Heart left ventricle (tissue), 16 donors: ENCODE measurements at places on chromosomes 7 and 10.

- DNase-seq: no peak
Observed at GRCh38 chr10:119007211-119007574, 22.3 kb upstream of the NANOS1 start.

DNA sequence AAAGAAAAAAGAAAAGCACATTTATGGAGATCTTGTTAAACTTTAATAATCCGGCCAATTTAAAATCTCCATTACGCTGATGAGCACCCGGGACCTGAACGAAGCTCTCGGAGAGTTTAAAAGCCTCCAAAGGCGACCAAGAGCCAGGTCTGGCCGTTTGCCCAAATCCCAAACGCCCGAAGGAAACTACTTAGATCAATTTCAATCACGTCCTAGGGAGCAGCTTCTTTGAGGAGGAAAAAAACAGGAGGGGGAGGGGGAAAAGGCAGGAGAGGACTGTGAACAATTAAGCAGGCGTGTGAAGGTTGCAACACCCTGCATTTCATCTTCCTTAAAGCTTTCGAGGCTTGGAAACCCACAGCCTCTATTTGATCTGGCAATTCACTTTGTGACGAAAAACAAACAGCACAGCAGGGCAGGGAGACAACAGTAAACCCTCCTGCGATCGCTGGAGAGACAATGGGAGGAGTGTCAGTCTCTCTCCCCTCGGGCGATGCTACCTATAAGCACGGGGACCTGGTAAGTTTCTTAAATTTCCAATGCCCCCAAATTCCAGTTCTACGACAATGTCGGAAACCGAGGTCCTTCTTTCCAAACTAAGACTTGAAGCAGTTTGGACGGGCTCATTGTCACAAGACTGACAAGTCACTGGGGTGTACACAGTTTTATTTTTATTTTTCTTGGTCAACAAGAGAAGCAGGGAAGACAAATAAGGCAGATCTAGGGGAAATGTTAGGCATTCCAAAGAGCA is 1.2 kb downstream of the KLF6 start:
- DNase-seq: peak; percentile 70

DNA sequence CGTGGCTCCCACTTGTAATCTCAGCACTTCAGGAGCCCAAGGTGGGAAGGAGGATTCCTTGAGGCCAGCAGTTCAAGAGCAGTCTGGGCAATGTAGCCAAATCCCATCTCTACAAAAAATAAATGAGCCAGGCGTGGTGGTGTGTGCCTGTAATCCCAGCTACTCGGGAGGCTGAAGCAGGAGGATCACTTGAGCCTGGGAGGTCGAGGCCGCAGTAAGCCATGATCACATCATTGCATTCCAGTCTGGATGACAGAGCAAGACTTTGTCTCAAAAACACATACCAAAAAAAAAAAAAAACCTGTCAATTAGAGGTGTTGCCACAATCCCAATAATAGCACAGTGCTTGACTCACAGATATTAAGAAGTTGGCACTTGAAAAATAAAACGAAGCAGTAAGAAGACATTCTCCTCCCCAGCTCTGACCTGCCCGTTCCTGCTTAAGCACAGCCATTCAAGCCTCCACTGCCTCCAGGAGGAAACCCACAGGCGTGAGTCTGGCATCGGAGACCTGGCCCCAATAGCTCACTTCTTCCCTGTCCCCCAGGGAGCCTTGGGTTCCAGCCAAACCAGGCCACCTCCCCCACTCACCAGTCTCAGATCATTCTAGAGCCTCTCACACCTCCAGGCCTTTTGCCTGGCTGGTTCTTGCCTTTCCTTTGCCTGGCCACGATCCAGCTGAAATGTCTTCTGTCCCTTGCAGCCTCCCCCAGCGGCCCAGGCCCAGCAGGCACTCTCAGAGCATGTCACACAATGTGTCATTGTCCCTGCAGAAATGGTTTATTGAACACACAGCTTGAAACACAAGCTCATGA is 45.3 kb upstream of the GTF2I start:
- no peak for DNase-seq

DNA sequence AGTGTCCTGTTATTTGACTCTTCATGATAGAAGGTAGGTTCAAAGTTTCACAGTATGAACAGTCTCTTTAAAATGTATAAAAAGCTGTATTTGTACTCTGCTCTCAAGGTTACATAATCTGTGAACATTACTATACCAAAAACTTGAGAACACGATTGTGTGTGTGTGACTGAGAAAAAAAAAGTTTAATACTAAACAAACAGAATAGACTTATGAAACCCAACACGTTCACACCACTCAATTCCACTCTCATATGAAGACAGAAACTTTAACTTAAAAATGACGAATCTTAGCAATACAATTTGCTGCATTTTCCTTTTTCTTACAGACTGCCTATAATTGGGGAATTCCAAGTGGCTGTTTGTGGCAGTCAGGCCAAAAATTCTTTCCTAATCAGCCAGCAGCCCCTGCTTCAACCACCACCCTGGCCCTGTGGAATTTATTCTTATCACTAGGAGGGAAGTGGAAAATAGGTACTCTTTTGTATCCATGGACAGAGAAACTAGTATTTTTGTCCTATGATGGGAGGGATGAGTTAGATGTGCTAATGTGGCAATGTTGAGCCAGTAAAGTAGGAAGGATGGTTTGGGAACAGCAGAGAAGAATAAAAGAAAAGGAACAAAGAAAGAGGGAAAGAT is 42.8 kb downstream of the MINDY3 start:
- no peak for DNase-seq

- DNase-seq: peak; percentile 29
Observed at GRCh38 chr10:62637249-62638061, 167.1 kb upstream of the ADO start.

DNA sequence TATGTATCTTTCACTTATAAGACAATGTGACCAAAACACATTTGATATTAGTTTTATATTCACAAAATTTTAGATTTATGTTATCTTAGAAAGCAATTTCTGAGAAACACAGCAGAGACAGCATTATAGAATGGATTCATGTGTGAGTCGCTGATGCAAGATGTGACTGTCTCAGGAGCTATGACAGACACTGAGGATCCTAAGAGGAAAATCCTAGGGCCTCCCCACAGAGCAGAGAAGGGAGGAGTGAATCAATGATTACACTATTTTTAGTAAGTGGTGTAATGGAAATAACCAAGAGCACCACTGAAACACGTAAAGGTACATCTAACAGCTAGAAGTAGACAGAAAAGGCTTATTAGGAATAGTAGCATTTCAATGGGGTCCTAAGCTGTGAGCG is 204.0 kb upstream of the PTN start:
- no peak for DNase-seq
